ENCODE measurements at places on chromosomes 3 and 15. TPM values are rescaled to one million over a fixed set of nuclear protein-coding genes. Genes with fewer than 3 reads are reported as not detected.

ANKUB1 gene
- not detected for total RNA-seq

GOLGA8G gene
- total RNA-seq, result not detected

SMAD6 gene
- total RNA-seq, result 19.3 TPM

RASGRP1 gene
- 0.38 TPM for total RNA-seq

SNUPN gene
- 34.1 TPM for total RNA-seq

SLC15A2 gene
- 0.35 TPM for total RNA-seq

CDCP1 gene
- 13.6 TPM for total RNA-seq

SMCO1 gene
- total RNA-seq, result not detected
